ENCODE measurements at places on chromosomes 16 and 17.

- peak; percentile 14 for DNase-seq
These were observed 4.8 kb downstream of the BAIAP3 start for GRCh38 chr16:1338119-1338730.

- no peak for DNase-seq
These were observed 2.2 kb upstream of the DECR2 start for GRCh38 chr16:399340-400019.

DNA sequence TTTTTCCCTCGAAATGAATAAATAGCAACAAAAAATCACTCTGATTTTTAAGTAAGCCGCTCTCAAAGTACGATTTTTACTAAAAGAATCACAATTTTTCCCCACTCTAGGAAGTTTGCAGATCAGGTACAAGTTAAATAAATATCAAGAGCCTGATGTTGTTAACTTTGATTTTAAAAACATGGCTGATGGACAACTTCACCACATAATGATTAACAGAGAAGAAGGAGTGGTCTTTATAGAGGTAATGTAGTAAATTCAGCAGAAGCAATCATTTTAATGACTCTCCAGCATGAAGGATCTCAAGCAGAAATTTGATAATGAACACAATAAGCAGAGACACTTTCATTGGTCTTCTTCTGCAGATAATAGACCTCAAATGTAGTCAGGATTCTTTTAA is 262.4 kb downstream of the CNTNAP4 start:
- DNase-seq = no peak

DNA sequence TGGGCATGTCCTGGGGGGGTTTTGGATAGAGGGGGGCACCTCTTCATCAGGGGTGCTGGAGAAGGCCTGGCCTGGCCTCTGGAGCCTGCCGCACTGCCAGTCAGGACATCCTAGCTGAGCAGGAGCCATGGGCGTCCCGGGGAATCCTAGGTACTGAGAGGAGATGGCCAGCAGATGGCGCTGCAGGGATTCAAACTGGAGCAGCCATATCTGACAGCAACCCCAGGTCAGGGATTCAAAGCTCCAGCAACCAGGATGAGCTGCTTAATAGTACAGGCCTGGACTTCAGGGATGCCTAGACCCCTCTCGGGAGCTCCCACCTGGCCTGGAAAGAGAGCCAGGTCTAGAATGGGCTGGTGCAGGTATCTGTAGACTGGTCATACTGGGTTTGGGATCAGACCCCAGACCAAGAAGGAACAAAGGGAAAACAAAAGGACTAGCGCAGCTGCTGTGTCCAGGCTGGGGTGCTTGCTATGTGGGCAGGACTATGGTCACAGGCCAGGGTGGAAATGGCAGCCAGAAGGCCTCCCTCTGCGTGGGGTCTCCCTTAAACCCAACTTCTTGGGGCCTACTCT is 306.9 kb upstream of the RBFOX1 start:
- DNase-seq = peak; percentile 84

GRCh38 chr17:47818002-47818695 is 3.4 kb downstream of the OSBPL7 start:
- DNase-seq = no peak

DNA sequence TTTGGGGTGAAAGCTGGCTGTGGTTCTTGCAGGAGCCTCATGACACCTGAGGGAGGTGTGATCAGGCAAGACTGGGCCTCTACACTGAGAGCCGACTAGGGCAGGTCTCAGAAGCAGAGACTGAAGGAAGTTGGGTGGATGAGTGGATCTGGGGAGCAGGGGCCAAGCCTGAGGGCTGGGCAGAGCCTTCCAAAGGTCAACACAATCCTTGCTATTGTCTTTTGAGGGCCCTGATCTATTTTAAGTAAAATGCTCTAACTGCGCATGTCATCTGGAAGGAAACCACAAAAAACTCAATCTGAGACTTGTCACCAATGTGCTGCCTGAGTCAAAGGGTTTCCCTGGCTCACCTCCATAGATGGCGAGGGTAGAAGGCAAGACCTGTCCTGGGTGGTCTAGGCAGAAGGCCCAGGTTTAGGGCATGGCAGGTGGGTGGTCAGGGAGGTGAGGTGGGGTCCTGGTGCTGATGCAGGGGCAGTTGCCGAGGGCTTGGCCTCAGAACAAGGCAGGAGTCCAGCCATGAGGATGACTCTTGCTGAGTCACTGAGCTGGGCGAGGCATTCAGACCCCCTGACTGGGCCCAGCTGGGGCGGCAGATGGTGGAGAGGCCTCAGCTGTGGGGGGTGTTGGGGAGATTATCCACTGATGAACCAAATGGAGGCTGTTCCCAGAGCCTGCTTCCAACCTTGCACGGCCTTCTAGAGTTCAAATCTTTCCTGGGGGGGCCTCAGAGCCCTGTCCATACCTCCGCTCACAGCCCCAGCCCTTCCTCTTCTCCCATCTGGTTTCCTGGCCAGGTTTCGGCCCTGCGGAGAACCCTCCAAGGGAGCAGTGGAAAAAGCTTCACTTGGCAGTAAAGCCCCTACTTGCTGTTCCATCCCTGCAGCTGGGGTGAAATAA is 5.1 kb downstream of the MVP start:
- DNase-seq = no peak

- DNase-seq = no peak
These were observed 10.3 kb downstream of the STARD3 start for GRCh38 chr17:39647256-39647655.

DNA sequence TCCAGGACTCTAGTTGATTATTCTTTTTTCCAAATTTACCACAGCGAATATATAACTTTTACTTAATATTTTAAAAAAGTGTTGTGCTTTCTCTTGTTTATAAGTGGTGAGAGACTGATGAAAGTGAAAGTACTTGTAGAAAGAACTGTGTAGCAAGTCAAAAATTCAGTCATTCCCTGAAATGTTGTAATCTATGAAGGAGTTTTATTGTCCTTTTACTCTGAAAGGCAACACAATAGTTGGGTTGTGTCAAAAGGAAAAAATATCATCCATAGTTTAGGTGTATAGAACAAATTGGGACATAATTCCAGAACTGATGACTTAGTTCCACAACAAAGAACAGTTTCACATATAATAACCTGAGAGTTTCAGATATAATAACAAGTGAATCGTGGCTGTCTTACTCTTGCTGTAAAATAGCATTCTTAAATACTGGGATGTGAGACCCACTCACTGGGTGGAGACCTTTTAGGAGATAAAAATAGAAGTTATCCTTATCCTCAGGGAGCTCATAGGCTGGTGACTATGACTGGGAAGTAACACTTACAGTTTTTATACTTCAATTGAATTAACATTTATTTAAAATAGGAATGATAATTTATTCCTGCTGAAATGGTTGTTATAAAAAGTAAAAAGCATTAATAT is 20.6 kb downstream of the CYB5B start:
- no peak for DNase-seq

GRCh38 chr17:72869630-72870029 is 222.9 kb downstream of the SLC39A11 start:
- DNase-seq = peak; percentile 20

GRCh38 chr16:73058221-73058615 is 10.3 kb upstream of the ZFHX3 start:
- DNase-seq = no peak

- no peak for DNase-seq
These were observed 31.8 kb upstream of the ZNF469 start for GRCh38 chr16:88350922-88351321.

DNA sequence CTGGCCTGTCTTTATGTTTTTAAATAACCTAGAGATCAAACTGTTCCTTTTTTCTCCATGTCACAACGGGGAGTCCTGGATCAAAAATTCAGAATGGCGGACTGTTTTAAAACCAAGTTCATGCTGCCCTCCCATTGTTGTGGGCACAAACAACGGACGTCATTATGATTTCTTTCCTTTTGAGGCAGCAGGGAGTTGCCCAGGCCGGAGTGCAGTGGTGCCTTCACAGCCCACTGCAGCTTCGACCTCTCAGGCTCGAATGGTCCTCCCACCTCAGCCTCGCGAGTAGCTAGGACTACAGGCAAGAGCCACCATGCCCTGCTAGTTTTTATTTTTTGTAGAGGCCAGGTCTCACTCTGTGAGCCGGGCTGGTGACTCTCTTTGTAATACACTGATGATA is 26.5 kb downstream of the NDE1 start:
- no peak for DNase-seq

GRCh38 chr17:10768750-10769251 is 35.1 kb downstream of the TMEM238L start:
- DNase-seq = peak; percentile 59

DNA sequence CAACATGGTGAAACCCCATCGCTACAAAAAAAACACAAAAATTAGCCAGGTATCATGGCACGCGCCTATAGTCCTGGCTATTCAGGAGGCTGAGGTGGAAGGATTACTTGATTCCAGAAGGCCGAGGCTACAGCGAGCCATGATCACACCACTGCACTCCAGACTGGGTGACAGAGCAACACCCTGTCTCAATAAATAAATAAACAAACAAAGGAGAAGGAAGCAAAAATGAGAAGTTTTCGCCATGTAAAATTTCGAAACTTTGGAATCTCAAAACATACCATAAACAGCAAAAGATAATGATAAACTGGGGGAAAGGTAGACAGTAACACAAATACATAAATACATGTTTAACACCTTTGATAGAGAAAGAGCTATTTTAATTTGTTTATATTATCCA is 130.9 kb downstream of the ZFHX3 start:
- no peak for DNase-seq

GRCh38 chr16:3497771-3498170 is 2.5 kb upstream of the C16orf90 start:
- no peak for DNase-seq

DNA sequence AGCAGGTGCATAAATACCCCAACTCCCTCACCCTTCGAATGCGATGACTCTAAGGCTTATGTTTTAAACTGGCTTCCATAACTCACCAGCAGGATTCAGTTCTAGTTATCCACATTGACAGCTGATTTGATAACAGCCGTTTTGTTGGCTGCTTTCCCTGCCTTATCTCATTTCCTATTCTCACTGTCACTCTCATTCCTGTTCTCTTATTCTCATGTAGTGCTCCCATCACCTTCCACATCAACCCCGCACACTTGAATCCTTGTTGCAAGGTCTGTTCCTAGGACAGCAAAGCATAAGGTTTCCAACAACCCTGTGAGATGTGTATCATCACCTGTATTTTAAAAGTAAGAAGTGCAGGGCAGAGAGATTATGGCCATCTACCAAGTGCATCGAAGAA is 344.4 kb downstream of the CDH13 start:
- DNase-seq = no peak

- DNase-seq = no peak
These were observed 9.2 kb downstream of the CCDC42 start for GRCh38 chr17:8735336-8735939.

GRCh38 chr17:17816240-17816814 is 20.5 kb downstream of the SREBF1 start:
- DNase-seq = peak; percentile 67

GRCh38 chr17:1244606-1245012 is 25.6 kb upstream of the BHLHA9 start:
- no peak for DNase-seq

- no peak for DNase-seq
These were observed 3.9 kb downstream of the TRPV2 start for GRCh38 chr17:16419074-16419928.

DNA sequence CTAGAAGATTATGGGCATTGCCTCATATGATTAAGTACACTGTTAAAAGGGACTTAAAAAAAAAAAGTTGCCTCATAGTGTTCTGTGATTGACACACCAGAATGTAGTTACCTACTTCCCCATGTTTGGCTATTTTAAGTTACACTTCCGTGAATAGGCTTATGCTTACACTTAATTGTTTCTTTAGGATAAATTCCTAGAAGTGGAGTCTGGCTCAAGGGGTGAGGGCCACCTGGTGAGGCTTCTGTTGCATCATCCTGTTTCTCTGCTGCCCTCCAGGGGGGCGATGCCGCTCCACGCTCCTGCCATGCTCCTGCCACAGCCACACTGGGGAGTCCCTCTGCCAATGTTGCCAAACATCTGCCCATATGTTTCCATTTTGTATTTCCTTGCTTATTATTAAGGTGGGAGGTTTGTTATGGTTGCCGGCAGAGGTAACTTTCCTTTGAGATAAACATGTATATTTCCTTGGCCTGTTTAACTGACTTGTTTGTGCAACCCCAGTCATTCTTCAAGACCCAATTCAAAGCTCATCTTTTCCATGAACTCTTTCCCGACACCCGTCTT is 73.1 kb downstream of the KSR1 start:
- no peak for DNase-seq

DNA sequence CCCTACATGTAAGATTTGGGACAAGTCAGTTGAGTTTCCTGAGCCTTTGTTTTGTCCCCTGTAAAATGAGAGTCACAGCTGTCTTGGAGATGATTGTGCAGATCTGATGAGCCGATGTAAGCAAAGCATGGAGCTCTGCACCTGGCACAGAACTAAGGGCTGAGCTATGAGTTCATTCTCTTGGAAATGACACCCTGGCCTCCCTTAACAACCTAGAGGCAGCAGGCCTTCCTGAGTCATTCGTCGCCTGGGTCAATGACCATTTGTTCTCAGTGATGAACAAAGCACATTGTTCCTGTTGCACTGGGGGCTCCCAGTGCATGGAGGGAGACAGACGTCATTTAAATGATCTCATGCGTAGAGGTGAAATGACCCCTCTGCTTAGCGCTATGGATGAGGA is 62.8 kb upstream of the GCSH start:
- DNase-seq = no peak

- DNase-seq = peak; percentile 31
These were observed 2.7 kb downstream of the ZFPM1 start for GRCh38 chr16:88455610-88456355.

DNA sequence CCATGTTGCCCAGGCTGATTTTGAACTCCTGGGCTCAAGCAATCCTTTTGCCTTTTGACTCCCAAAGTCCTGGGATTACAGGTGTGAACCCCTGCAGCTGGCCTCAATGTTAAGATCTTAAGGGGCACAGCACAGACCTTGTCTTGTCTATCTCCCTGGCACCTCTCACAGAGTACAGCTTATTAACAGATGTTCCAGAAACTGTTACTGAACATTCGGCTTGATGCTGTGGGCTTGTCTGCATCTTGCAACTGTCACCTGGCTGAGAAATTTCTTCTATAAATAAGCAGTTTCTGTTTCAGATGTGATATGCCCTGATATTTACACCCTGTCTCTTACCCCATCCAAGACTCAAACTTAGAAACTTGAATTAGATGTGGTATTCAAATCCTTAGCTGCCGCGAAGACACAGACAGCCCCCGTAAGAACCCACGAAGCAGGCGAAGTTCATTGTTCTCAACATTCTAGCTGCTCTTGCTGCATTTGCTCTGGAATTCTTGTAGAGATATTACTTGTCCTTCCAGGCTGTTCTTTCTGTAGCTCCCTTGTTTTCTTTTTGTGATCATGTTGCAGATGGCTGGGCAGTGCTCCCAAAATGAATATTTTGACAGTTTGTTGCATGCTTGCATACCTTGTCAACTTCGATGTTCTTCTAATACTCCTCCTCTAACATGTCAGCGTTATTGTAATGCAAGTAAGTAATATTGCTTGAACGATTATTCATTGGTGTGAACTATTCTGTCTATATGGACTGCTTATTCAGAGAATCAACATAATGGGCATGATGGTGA is at the start of gene TNFRSF17:
Gene TNFRSF17, plus strand, starts transcription at position 450 of the 791 bp plus-strand sequence. Its CDS starts 115 bp downstream, at position 565.
- no peak for DNase-seq

Measured in brain (organoid and tissue), 16 donors.